ENCODE measurements at places on chromosomes 1 and 21.

DNA sequence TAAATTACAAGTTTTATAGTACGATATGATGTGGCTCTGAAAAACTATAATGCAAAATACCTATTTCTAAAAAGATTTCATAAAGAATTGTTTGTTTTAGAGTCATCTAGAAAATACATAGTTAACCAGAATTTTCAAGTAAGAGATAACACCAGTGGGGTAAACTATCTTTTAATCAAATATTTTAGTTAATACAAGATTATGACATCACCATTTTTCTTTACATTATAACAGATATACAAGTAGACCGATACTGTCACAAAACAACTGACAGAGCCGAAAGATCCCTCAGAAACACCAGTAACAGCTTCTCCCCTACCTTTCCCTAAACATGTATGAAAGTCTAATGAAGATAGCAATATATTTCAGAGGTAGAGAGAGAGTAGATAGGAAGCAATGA lies 54.2 kb downstream of the EPS15 start:
- no peak for DNase-seq

DNA sequence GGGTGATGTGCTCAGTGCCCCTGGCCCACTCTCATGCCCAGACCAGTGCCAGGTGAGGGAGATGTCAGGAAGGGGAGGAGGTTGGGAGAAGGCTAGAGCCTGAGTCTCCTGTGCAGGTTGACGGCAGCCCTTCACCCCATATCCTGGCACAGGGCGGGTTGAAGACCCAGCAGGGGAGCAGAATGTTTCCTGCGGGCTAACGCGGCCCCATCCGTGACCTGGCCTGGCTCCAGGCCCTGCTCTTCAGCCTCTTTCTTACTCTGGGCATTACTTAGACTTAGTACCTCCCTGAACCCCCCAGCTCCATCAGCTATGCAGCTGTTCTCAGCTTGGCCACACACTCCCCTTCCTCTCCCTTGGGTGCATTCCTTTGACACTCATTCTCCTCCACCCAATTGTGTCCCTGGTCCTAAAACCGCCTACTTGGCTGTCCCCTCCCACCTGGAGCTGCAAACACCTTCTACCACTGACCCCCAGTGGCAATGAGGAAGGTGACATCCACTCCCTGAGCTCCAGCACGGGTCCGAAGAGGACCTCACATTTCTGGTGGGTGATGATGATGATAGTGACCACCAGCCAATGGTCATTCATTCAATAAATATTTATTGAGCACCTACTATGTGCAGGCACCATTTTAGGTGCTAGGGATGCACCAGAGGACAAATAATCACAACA lies 179.0 kb downstream of the PTPRU start:
- DNase-seq = no peak

- no peak for DNase-seq
Observed at GRCh38 chr1:199202331-199202730, 563.5 kb downstream of the PTPRC start.

- DNase-seq = no peak
Observed at GRCh38 chr1:182200025-182200812, 138.7 kb upstream of the ZNF648 start.

- DNase-seq = no peak
Observed at GRCh38 chr21:44429894-44430293, 25.4 kb upstream of the LRRC3 start.

DNA sequence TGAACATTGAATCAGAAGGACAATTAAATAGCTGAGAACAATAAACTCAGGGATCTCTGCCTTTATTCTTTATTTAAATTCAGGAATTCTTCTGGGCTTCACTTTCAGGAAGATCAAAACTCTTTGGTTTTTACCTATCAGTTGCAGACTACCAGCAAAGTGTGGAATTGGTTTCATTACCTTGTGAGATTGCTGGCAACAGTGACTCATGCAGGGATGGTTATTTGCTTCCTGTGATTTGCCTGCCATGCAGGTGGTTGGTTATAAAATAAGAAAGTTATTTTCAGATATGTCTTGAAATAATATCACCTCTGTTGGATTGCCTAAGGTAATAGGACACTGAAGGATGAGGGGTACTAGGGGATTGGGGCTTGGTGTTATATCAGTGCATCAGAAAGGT lies 204.6 kb downstream of the PTBP2 start:
- DNase-seq = no peak

DNA sequence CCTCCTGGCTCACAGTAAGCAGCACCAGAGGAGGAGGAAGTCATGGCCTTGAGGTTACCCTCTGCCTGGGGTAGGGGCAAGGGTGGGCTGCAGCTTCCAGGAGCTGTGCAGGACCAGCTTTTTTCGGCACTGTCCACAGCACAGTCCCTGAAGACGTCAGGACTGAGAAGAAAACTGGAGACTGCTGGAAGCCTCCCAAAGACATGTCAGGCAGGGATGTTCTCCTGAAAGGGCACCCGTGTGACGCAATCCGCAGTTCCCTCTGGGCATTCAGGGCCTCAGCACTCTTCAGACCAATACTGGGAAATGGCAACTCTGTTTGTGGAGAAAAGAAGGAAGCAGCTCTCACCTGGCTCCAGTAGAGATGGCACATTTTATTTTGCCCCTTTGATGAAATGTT lies 64.8 kb upstream of the TENT5C start:
- no peak for DNase-seq
